RWPE2 (cell line): ENCODE measurements at places on chromosomes 1 and 21.

DNA sequence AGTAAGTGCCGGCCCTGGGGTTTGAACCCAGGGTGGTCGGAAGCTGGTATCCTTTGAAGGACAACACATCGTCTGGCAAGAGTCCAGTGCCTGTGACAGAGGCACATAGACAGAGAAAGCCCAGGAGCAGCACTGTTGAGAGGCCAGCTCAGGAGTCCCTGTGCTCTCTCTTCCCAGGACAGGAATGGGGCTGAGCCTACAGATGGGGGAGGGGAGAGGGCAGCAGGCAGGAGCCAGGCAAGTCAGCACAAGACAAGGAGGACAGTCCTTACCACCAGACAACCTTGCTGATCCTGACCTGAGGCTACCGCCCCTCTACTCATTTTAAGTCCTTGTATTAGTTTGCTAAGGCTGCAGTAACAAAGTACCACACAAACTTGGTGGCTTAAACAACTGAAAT lies 27.7 kb upstream of the SYT6 start:
- no peaks in the 10 kb centered on the region for H3K36me3 ChIP-seq
- no peaks in the 10 kb centered on the region for H3K4me1 ChIP-seq
- no peak overlapping the region for H3K27ac ChIP-seq
- no peak overlapping the region for H3K4me3 ChIP-seq

DNA sequence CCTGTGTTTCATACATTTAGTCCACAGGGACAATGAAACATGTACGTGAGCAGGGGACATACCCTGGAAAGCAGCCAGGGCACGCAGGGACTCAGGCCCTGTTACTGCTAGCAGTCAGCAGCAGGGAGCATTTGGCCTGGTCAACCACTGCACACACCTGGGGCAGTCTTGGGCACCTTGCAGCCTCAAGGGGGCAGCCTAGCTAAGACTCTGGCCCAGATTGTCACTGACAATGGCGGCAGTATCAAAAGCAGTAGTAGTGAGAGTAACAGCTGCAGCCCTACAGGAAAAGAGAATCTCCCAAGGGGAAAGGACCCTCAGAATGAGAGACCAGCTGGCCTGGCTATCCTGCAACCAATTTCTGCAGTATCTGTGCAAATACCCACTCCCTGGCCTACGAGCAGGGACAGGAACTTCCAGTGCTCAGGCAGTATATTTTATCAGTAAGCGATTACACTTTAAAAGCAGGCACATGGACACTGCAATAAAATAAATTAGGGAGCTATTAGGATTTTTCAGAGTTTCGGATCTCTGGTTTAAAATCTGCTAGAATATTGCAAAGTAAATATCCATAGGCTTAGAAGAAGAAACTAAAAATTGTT lies 475.6 kb downstream of the LTN1 start:
- H3K27me3 ChIP-seq, result no peaks in the 10 kb centered on the region
- peaks cover 4% of the 10 kb centered on the region for H3K4me1 ChIP-seq
- no peak overlapping the region for H3K27ac ChIP-seq
- no peak for DNase-seq
- H3K4me3 ChIP-seq, result no peak overlapping the region
- no peaks in the 10 kb centered on the region for H3K36me3 ChIP-seq

- no peak for DNase-seq
- no peaks in the 10 kb centered on the region for H3K36me3 ChIP-seq
- H3K4me3 ChIP-seq, result no peak overlapping the region
Observed at GRCh38 chr1:178659789-178660208, 65.2 kb upstream of the RALGPS2 start.

DNA sequence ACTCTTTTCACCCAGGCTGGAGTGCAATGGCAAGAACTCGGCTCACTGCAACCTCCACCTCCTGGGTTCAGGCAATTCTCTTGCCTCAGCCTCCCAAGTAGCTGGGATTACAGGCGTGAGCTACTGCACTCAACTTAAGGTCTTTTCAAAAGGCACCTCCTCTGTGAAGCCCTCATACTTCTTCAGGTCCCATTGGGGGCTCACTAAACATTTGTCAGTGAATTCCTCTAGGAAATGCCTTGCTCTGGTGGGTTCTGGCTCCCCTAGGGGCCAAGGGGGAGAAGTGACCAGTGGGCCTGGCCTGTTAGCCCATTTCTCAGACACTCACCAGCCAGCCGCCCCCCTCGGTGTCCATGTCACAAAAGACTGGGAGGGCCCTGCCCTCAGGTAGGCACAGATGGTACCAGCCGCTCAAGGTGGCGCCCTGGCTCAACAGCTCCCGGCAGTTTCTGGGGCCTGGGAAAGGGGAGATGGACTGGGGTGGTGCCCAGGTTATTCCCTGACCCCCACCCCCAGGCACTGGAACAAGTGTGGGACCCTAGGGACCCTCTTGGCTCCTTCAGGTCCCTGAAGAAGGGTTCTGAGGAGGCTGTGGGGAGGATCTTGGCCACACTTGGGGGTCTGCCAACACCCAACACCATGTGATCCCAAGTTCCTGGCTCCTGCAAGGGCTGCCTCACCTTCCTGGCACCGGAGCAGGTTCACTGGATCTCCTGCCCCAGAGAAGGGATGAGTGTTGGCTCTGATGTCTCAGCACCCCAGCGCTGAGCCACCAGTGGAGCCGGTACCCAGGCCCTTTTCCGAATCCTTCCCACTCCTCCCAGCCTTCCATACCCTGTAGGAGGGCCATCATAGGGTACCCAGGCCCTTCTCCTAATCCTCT lies 1.6 kb downstream of the FCN3 start:
- no peaks in the 10 kb centered on the region for H3K27me3 ChIP-seq
- no peak overlapping the region for H3K27ac ChIP-seq
- H3K36me3 ChIP-seq, result no peaks in the 10 kb centered on the region
- H3K4me3 ChIP-seq, result no peak overlapping the region
- DNase-seq, result peak; percentile 65
- no peaks in the 10 kb centered on the region for H3K4me1 ChIP-seq

DNA sequence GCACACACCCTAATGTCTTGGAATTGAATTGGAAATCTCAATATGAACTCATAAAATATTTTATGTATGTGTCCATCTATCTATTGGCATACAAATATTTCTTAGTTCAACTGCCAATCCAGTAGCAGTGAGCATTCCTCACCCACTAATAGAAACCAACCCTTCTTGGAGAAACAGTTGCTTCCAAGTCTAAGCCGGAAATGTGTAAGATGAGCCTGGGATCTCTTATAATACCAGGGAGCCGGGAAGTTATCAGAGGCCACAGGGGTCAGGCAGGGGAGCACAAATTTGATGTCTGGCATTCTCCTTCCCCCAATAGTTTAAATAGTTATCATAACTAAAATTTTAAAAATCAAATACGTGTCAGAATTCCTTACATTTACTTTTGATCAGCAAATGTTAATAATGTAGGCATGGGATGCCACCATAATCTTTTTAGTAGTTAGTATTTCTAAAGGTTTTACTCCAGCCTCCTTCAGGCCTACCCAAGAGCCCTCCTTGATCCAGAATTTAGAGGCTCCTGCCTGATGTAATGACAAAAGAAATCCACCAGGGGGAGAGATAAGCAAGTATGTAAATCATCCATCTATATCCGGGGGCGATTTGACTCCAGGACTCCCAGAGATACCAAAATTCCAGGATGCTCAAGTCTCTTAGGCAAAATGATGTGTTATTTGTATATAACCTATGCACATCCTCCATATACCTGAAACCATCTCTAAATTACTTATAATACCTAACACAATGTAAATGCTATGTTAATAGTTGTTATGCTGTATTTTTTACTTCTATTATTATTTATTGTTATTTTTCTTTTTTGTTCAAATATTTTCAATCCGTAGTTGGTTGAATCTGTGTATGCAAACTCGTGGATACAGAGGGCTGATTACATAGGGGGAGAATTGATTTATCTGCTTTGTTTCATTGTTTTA lies 218.7 kb upstream of the COA6 start:
- no peak overlapping the region for H3K4me3 ChIP-seq
- DNase-seq, result no peak
- no peak overlapping the region for H3K27ac ChIP-seq
- no peaks in the 10 kb centered on the region for H3K27me3 ChIP-seq
- H3K36me3 ChIP-seq, result no peaks in the 10 kb centered on the region

DNA sequence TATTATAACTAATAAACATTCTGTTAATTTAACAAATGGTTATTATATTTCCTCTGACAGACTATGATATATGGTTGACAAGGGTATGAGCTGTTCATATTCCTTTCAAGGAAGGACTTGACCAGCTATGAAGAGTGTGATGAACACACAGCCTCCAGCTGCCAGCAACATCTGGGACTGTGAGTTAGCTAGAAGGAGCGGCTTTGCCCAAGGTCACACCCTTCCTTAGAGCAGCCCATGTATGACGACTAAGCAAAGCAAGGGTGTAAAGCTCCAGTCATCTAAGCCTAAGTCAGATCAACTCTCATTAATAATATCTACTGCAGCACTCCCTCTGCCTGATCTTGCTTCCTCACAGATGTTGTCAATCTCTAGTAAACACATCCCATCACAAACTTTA lies 355.4 kb downstream of the PLPP3 start:
- no peak overlapping the region for H3K4me3 ChIP-seq
- no peaks in the 10 kb centered on the region for H3K4me1 ChIP-seq
- no peaks in the 10 kb centered on the region for H3K36me3 ChIP-seq
